CD8-positive, alpha-beta T cell (primary cell): ENCODE measurements at places on chromosomes 7 and 10. TPM values are rescaled to one million over a fixed set of nuclear protein-coding genes. Genes with fewer than 3 reads are reported as not detected.
A peak's percentile ranks its signal among the peaks of the same experiment; 100 is the strongest.

The EXOC4 gene
- 47.9 TPM for total RNA-seq

The FAM185A gene
- 1.7 TPM for total RNA-seq

DNA sequence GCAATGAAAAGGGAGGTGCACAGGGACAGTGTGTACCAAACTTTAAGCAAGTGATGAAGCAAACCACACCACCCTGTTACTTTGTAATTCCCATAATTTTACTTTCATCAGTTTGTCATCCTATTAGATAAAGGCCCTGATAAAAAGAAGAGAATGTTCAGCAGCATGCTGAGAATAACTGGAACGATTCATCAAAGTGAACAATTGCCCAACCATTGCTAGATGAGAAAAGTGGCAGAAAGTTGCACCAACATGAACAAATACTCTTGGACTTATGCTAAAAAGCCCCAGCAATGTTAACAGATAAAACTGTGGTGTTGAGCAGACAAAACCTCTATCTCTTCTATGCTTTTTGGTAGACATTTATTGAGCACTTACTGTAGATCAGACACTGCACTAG is 75.5 kb upstream of the PCGF5 start:
- no peak for DNase-seq

GRCh38 chr7:148726385-148726784 is 27.7 kb downstream of the CUL1 start:
- DNase-seq = no peak

DNA sequence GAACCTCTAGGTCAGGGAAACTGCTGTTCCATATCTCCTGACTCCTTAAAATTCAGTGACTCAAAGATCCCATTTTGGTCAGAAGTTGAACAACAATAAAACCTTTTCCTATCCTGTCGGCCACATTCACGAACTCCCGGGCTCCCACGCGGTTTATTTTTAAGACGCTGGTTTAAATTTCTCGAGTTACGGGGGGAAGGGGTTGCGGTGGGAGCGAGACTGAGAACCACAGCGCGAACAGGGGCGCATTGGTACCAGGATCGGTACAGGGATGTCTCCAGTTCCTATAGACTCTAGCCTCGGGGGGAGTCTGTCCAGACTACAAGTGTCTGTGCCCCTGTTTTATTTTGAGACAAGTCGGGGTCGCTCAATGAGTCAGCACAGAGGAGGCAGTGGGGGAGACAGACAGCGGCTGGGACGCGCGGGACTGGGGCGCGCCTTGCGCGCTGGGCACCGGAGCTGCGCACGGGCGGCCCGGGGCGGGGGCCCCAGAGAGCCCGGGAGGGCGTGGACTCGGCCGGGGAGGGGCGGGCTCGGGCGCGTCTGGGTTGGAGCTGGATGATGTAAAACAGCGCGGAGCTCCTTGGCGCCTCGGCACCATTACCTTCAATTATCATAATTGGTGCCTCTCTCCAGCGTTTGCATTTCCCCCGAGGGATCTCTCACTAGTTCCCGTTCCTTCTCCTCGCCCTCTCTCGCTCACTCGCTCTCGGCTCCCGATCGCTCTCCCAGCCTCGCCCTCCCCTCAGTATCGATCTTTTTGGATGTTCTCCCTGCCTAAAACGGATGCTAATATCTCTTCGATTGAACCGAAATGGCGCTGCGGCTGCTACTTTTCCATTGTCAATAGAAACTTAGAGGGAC is 8.7 kb upstream of the BAMBI start:
- DNase-seq = peak; percentile 60

- DNase-seq = no peak
These were observed 183.8 kb downstream of the CAMK1D start for GRCh38 chr10:12533151-12533550.

- DNase-seq = no peak
These were observed 28.7 kb downstream of the IKZF1 start for GRCh38 chr7:50333221-50333651.

- DNase-seq = no peak
These were observed 79.8 kb upstream of the MPP7 start for GRCh38 chr10:28382525-28383269.

- no peak for DNase-seq
These were observed 10.9 kb downstream of the ANLN start for GRCh38 chr7:36400606-36401005.

DNA sequence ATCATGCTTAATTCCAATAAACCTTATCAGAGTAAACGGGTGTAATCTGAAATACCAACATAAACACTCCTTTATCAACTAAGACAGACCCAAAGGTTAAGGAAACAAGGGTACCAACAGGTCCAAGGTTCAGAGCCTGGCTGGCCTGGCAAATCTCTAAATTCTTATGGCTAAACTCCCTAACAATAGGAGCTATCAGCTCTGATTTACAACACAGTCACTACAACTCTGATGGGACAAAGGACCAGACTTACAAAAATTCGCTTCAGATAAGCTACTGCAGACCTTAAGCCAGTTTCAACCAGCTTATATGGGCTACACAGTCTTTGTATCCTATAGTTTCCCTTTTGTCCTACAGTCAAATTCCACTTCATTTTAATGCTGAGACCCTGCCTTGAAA is 381.9 kb downstream of the ZWINT start:
- no peak for DNase-seq

GRCh38 chr7:90654718-90655427 is 58.8 kb downstream of the CDK14 start:
- no peak for DNase-seq

DNA sequence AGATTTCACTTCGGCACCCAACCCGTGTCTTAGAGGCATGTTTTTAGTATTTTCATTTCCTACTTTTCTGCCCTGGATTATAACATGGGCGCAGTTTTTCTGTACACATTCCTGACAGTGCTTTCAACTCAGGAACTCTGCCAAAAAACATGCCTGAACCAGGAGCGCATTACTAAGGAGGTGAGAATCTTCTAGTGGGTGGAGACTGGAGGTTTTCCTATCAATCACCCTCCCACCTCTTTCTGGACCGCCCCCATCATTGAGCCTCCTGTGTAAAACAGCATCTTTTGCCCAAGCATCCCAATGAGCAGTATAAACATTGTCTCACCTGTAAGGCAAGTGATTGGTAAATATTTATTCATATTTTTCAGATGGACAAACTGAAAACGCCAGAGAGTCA is 53.2 kb downstream of the STK17A start:
- no peak for DNase-seq

GRCh38 chr7:41738806-41739205 is 35.9 kb upstream of the INHBA start:
- DNase-seq = no peak

DNA sequence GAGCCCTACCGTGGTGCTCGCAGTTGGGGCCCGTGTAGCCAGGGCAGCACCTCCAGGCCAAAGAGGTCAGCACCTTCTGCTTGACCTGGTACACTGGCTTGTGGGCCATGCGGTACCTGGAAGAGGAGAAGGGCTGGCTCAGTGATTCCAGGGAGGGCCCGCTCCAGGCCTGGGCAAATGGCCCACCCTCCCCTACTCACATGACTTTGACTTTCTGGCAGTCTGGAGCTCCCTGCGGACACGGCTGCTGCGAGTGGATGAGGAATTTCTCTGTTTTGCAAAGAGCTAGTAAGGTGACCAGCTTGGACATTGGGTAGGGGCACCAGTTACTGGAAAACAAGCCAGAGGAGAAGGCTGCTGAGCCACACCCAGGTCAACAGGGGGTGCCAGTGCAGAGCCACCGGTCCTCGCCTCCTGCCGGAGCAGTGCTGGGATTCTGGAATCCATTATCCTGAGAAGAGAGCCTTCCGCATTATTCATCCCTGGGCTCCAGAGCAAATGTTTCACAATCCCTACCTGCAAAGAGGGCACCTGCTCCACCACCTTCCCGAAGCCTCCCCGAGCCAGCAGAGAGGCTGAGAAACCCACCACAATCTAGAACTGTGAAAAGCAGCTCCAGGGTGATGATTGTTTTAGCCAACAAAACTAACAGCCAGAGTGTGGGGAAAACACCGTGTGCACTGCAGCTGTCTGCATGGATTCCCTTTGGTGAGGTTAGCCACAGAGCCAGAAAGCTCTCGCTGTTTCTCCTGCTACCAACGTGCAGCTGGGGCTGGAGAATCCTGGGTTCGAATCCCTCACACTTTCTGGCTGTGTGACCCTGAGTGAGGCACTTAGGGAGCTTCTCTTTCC is 11.8 kb downstream of the MMRN2 start:
- no peak for DNase-seq

DNA sequence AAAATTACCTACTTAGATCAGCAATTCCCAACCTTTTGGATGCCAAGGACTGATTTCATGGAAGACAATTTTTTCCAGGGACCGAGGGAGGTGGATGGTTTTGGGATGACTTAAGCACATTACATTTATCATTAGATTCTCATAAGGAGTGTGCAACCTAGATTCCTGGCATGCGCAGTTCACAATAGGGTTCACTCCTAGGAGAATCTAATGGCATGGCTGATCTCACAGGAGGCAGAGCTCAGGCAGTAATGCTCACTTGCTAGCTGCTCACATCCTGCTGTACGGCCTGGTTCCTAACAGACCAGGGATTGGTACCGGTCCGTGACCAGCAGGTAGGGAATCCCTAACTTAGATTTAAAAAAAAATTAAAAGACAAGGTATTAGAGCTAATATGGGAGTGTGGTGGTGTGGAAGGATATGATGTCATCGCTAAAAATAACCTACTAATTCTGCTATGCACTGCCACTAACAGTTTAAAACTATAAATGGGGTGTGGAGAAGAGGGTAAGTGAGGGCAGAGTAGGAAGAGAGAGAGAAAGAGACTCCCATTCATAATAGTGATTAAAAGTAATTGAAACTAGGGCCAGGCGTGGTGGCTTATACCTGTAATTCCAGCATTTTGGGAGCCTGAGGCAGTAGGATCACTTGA is 282.7 kb downstream of the BAMBI start:
- no peak for DNase-seq

DNA sequence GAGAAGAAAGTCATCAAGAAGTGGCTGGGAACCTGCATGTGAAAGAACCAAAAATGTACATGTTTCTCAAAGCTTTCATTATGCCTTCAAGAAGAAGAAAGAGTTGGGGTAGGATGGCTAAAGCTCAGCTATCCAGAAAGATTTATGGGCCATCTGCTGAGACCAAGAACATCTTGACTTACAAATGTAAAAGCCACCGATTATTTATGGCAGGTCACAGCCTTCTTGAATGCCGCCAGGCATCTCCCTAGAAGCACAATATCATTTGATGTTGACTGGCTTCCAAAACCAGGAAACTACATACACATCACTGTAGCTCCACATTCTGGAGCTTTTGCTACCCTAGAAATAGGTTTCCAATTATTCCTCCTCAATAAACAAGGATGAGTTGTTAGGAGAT is 254.2 kb upstream of the AOAH start:
- DNase-seq = no peak

- no peak for DNase-seq
These were observed 8.1 kb downstream of the STK17A start for GRCh38 chr7:43590862-43591557.

DNA sequence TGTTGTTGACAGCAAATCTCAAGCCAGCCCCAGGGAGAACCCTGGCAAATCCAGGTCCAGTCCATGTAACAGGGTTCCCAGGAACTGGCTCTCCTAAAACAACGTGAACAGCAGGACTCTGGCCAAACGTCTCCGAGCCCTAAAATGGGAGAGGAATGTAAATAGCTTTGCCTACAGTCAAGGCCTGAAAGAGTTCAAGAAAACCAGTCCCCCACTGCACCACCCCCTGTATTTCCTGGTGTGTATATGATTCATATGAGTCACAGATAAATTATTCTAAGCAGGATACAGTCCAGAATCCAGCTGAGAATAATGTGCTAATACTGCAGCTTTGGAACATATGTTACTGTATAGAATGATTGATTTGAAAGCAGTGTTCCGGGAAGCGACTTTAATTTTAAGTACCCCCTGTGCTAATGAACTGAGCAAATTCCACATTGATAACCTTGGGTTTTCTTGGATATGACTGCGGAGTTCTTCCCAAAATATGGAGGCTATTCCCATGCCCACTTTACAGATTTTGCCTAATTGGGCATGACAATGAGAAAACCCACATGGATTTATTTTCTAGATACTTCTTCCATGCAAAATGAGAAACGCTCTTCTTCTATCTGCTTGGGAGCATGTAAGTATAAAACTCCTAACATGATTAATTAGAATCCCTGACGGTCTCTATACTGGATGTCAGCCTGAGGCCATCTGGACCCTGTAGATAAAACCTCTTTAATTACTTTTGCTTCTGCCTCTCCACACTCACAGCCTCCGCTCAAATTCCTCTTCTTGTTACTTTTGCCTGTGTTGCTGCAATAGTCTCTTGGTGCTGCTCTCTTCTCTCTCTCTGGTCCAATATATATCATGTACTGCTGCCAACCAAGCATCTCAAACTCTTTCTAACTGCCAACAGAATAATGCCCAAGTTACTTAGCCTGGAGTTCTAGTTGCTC is 50.2 kb downstream of the LAMB4 start:
- DNase-seq = no peak

DNA sequence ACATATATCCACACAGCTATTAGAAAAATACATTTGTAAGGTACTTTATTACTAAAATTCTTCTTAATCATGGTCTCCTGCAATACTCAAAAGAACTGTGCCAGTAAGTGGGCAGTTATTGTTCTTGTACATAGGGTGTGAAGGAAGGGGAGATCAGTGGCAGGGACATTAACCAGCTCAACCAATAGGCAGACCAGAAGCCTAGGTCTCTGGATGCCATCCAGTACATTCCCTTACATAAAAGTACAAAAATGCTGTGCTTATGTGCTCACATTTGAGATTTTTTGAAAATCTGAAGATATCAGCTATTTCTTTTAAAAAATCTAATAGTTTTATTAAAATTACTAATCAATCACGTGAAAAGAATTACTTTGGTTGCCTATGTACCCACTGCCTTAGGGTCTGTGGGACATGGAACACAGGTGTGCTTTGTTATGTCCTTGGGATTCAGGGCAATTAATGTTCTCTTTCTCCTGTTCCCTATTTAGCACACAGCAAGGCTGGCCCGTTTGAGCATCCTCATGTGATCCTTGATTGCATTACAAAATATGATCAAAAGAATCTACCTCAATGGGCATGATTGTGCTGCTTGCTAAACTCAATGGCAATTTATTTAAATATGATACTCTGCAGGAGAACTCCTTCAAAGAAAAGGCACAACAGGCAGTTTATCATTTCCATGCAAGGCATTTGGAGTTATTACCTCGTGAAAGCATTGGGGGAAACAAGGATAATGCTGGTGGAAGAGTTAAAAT is 22.7 kb downstream of the TWIST1 start:
- no peak for DNase-seq
